ENCODE measurements at places on chromosomes 7 and 10. TPM values are rescaled to one million over a fixed set of nuclear protein-coding genes. Genes with fewer than 3 reads are reported as not detected.
A peak's percentile ranks its signal among the peaks of the same experiment; 100 is the strongest.

DNA sequence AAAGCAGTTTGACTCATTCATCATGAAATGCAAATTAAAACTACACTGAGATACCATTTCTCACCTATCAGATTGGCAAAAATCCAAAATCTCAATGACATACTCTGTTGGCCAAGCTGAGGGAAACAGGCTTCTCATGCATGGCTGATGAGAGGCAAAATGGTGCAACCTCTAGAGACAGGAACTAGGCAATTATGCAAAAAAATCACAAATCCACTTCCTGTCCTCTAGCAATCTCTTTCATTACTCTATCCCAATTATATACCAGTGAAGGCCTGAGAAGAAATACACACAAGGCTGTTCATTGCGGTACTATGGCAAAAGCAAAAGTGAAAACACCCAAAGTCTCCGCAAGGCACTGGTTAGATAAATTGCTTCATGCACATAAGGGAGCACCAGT lies 25.9 kb upstream of the PTPRN2 start:
- no peak for DNase-seq

DNA sequence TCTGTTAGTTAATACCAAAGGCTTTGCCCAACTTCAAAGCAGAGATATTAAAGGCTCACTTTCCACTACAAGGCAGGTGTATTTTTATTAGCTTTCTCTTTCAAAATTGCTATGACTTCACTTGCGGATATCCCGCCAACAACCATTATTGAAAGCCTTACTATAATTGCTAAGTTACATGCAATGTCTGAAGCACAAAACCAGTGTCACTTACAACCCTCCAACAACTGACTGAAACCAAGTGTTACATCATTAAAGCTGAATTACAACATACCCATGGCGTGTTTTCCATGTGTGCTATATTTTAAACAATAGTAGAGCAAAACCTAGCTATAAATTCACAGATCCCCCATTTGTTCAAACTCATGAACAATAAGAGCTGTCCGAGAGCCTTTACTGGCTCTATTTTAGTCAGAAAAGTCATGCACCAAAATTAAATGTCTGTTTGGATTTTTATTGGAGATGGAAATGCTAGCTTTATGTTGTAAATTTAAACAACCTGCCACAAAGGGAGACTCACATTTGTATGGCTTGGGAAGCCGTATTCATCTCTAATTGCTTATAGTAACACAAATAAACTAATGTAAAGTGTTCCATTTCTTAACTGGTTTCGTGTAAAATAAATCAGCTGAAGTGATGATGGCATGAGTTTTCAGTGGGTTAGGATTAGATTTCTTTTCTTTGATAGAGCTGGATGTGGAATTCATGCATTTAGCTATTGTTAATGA lies 227.1 kb downstream of the AGMO start:
- DNase-seq = no peak

- no peak for DNase-seq
Measured at GRCh38 chr10:129442866-129443265, 24.2 kb upstream of the MGMT start.

DNA sequence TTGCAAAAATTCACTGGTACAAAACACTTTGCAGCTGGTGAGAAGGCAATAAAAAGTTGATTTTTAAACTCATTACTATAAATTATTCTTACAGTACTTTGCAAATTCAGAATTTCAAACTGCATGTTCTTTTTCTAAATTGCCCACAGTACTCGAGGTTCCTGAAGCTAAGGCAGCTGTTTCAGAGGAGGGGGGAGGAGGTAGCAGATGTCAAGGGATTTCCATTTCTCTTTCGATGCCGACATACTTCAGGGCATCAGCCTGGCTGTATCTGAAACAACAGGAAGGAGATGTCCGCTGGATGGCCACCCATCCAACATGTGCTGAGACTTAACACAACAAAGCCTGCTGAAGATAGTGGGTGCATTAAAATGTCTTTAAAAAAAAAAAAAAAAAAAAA lies 76.7 kb downstream of the EZH2 start:
- no peak for DNase-seq

EPDR1 gene
- polyA plus RNA-seq = 18.5 TPM

DNA sequence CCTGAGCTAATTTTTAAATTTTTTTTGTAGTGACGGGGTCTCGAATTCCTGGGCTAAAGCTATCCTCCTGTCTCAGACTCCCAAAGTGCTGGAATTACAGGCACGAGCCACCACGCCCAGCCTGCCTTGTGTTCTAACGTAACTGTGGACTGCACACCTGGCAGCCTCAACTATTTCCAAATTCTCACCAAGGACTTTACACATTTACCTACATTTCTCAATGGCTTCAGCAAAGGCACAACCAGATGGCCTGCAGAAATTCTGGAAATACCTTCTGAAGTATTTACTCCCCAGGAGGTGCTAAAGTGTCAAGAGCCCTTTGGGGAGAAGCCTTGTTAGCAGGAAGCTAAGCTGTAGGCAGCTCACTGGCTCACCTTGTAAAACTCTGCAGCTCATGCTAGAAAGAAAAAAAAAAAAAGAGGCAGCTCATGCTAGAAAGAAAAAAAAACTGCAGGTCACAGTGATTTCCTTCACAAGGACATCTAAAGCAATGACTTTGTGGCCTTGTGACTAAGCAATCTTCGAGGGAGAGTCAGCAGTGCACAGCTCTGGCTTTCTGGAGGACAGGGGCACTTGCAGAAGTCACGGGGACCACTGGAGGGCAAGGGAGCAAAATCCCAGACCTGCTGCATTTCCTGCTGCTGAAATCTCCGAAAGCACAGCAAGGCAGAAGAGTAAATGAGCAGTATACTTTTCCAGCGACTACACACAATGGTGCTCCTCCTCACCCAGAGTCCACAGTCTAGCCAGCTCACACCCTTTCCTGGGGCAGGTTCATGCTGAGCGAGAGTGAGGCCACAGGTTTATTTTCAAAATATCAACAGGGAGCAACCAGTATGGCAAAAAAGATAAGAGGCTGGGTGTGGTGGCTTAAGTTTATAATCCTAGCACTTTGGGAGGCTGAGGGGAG lies 40.4 kb downstream of the BAIAP2L1 start:
- DNase-seq = no peak

HYAL4 gene
- polyA plus RNA-seq = 0.08 TPM

VAX1 gene
- polyA plus RNA-seq = not detected

MACC1 gene
- polyA plus RNA-seq = 10.9 TPM

DNA sequence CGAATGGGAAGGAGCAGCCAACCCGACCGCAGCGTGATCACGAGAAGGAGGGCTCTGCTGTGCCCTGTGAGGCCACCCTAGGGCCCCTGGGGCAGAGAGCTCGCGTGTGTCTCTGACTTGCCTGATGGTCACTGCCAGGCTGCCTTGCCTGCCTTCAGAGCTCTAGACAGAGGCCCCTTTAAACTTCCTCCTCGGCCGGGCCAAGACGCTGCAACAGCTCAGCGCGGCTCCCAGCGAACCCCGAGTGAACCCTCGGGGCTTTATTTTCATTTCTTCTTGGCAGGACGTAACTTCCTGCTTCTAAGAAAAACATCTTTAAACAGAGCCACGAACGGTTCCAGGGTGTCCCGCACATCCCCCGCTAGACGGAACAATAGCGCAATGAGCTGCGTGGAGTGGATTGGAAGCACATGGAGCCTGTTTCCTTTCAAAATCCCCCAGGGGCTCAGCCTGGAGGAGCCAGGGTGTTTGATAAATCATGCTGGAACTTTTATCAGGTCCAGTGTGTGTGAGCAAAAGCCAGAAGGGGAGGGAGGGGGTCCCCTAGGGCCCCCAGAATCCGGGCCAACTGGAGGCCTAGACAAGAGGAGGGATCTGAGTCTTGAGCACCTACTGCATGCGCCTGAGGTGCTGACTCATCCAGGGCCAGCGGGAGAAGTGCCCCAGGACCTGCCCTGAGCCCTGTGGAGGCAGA lies 134.1 kb upstream of the GDF10 start:
- DNase-seq = peak; percentile 48

DYNC1I1 gene
- 0.57 TPM for polyA plus RNA-seq

DNA sequence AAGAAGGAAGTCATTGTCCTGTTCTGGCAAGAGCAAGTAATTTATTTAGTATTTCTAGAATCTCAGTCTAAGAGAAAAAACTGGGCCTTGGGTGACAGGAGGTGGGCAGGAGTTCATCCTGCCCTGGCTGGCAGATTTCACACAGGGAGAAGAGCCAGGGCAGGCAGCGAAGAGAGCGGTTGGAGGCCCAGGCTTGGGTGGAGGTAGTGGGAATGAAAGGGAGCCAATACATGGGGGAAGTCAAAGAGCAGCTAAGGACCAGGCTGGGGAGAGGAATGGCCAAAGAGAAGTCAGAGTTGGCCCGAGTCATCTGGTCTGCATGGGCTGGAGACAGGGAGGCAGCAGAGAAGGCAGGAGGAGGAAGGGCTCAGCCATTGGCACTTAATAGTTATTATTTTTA lies 51.4 kb downstream of the HECW1 start:
- DNase-seq = no peak

- no peak for DNase-seq
Measured at GRCh38 chr10:102150970-102151773, 1.0 kb upstream of the NOLC1 start.

DNA sequence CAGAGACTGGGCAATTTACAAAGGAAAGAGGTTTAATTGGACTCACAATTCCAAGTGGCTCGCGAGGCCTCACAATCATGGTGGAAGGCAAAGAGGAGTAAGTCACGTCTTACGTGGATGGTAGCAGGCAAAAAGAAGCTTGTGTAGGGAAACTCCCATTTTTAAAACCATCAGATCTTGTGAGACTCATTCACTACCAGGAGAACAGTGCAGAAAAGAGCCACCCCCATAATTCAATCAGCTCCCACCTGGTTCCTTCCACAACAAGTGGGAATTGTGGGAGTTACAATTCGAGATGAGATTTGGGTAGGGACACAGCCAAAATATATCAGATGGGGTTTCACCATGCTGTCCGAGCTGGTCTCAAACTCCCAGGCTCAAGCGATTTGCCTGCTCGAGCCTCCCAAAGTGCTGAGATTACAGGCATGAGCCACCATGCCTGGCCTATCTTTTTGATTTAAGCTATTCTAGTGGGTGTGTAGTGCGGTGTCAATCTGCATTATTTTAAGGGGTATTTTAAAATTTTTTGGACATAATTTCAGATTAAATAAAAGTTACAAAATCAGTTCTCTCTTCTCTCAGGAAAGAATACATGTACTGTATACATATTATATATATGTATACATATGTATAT lies 9.0 kb upstream of the MRPS16 start:
- no peak for DNase-seq

Data from left renal cortex interstitium (tissue), 4 donors.